ENCODE measurements at places on chromosomes 11 and 22.

GRCh38 chr11:30683176-30683575 is 97.0 kb upstream of the MPPED2 start:
- no peak for DNase-seq

DNA sequence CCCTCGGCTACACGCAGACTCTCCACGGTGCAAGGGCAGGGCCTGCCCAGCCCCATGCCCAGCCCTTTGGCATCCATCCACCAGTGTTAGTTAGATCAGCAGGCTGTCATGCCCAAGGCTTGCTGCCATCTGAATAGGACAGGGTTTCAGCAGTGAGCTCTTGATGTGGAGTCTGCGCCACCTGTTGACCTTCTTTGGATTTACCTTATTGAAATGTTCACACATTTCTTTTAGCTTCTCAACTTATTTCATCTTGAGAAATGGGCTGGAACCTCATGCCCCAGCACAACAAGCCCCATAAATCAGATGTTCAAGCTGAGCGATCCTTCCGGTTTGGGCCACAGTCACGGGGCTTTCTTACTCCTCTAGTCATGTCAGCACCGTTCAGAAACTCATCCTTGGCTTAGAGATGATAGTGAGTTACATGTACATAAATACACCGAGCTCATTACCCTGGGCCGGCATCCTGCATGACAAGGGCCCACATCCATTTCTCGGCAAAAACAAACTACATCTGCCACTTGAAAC is 61.7 kb downstream of the PARVB start:
- peak; percentile 86 for DNase-seq

DNA sequence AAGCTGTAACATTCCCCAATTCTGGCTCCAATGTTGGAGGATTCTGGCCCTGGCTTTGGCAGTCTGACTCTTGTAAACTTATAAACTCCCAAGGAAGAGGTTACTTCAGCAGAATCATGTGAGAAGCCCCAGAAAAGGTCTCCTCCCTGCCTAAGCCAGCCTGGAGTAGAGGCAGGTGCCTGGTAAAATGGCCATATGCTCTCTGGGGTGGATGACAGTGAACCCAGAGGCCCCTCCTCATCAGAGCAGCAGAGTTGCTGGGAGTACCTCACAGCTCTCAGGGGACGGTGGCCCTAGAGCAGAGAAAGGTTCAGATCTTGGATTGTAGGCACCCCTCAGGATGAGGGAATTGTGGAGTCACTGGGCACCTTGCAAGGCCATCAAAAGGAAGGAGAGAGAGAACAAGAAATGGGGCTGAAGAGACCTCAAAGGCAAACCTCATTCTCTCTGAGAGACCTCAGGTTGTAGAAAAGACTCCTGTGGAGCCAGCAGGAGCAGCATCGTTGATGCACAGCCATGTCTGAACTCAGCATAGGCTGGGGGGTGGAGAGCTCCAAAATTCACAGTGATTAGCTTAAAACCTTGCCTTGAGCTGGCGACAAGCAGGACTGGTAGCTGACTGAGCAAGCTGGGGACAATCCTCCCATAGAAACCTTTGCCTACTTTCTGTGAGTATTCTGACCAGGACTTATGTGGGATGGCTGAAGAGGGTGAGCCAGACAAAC is 4.9 kb upstream of the P2RY6 start:
- DNase-seq = no peak

DNA sequence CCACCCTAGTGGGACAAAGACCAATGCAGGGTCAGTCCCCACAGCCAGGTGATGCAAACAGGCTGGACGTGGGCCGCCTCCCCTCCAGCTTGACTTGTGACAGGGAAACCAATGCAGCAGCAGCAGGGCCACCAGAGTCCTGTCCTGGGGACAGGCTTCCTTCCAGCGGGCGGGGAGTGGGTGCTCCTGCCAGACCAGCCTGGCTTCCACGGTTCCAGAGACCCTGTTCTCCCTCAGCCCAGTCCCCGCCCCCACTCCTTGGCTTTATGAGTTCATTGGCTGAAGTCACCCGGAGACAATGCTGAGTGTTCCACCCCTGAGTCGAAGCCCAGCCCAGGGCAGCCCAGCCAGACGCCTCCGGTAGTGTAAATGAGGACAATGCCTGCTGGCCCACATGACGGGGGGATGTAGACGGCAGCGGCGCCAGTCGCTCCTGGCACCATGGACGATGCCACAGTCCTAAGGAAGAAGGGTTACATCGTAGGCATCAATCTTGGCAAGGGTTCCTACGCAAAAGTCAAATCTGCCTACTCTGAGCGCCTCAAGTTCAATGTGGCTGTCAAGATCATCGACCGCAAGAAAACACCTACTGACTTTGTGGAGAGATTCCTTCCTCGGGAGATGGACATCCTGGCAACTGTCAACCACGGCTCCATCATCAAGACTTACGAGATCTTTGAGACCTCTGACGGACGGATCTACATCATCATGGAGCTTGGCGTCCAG is at the start of gene TSSK2:
Gene TSSK2, plus strand, starts transcription at position 350 of the 726 bp plus-strand sequence. Its CDS starts 92 bp downstream, at position 442.
- DNase-seq = no peak

DNA sequence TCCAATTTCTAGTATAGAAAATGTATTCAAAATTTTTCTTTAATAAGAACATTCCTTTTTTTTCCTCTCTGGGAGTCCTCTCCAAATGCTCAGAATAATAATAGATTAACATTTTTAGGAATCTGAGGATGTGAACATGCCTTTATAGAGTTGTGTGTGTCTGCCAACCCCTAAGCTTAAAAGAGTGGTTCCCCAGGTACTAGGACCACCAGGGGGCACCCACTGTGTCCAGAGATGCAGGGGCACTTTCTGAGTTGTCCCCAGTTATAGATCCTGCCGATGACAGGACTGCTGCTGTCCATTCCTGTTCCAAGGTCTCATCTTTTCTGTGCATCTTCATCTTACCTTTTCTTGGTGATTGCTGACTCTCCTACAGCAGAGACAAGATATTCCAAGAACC is 27.0 kb upstream of the MICAL2 start:
- DNase-seq = peak; percentile 69

DNA sequence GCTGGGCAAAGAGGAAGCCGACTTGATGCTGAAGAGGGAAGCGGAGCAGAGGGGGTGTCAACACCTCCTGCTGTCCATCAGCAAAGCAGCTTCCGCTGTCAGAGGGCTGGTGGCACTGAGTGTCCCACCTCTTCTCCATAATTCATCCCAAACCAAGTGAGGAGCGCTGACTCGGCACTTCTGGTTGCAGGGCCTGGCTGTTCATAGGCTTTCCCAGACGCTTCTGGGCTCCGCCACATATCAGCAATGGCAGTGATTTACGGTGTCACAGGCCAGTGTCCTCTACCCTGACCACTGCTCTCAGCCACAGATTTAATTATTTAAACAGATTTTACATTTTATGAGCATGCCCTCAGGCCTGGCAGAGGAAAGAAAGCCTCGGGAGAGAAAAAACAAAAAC is 70.1 kb upstream of the TENM4 start:
- DNase-seq = no peak

DNA sequence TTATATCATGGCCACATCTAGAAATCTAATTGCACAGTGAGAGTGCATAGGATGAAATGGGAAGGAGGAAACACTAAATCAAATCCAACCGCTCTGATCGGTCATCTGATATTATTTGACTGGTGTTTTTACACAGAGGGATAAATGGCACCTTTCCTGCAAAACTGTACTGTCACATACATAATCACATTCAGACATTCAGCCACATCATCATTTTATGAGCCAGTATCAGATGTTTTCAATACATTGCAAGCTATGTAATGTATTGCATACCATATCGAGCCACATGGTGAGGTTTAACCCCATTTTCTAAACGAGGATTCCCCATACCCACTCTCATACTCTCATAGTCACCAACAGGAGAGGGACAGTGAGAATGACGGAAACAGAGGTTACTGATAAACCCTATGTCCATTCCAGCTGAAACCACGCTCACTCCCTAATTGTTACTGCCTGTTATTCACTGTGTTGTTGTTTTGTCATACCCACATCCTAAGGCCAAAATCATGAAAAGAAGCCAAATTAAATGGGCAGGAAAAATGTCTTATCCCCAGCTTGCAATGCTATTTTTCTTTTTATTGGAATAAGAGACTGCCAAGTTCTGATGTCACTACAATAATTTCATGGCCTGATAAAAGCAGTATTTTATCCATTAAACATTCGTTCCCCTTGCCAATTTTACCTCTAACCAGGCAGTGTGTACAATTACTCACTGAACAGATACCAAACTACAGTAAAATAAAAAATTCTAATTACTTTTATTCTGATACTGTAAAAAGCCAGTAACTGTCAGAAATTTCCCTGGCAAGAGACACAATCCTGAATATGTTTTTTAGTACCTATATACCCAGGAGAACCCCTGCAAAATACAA is 9.0 kb downstream of the CDON start:
- no peak for DNase-seq

DNA sequence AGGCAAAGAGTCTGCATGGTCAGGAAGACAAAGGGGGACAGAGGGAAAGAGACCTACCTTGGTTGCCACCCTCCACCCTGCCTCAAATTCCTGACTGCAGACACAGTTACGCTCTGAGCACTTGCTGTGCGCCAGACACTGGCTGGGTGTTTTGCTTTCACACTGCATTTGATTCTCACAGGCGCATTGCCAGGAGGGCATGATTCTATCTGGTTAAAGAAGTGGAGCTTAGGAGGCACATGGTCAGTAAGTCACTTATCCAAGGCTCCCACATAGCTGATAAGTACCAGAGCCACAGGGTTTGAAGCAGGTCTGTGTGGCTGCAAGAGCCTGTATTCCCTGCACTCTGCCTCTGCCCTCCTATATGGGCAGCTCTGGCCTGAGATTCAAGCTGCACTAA is 103.9 kb downstream of the TIMP3 start:
- DNase-seq = no peak

GRCh38 chr11:61973476-61974162 is 6.2 kb upstream of the FTH1 start:
- DNase-seq = peak; percentile 44

GRCh38 chr11:128731041-128731663 is 37.3 kb downstream of the FLI1 start:
- no peak for DNase-seq

DNA sequence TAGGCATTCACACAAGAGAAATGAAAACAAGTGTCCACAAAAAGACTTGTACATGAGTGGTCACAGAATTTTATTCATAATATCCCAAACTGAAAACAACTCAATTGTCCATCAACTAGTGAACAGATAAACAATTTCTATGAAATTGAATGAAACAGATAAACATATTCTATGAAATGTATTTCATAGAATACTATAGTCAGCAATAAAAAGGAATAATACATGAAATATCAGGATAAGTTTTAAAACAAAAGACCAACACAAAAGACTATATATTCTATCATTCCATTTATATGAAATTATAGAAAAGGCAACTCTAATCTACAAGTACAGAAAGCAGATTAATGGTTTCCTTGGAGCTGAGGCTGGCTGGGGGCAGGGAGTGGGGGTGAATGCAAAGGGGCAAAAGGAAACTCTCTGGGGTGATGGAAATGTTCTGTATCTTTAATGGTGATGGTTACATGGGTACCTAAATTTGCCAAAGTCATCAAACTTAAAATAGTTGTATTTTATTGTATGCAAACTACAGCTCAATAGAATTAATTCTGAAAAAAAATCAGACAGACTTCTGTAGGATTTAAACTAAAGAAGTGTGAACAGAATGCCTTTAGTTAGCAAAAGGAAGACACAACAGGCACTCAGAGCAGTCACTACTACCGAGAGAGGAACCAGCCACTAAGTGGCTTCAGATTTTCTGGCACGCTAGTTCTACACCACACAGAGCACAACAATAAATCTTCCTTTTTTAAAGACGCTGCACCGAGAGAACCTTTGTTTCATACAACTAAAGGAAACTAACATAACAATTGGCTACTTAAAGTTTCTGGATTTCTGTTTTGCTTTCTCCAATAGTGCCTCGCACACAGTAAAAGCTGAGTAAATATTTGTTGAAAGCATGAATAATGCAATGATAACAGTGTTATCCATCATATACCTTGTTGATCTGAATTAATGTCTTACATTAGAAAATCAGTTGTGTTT is 15.4 kb downstream of the CCDC34 start:
- no peak for DNase-seq

DNA sequence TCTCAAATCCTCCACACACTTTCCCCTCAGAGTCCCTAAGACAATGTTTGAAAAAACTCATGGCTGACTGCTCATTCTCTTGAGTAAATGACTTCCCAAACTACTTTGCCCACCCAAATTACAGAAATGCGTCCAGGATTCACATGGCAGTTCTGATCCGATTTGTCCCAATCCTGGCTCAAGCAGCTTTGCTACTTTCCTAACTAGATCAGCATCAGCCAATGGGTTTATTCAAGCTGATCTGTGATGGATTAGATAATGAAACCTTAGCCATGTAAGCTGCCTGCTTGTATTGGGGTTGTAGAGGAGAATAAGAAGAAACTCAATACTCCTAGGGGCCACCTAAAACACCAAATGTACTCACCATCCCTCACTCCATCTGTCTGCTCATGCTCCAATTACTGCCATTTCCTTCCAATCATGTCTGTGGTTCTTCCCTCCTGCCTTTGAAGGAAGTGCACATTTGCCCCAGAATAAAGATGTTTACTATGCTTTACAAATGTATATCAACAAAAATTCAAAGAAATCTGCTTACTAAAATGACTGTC is 6.9 kb downstream of the RBFOX2 start:
- DNase-seq = no peak

GRCh38 chr11:115959081-115959486 is 454.9 kb upstream of the CADM1 start:
- DNase-seq = no peak

DNA sequence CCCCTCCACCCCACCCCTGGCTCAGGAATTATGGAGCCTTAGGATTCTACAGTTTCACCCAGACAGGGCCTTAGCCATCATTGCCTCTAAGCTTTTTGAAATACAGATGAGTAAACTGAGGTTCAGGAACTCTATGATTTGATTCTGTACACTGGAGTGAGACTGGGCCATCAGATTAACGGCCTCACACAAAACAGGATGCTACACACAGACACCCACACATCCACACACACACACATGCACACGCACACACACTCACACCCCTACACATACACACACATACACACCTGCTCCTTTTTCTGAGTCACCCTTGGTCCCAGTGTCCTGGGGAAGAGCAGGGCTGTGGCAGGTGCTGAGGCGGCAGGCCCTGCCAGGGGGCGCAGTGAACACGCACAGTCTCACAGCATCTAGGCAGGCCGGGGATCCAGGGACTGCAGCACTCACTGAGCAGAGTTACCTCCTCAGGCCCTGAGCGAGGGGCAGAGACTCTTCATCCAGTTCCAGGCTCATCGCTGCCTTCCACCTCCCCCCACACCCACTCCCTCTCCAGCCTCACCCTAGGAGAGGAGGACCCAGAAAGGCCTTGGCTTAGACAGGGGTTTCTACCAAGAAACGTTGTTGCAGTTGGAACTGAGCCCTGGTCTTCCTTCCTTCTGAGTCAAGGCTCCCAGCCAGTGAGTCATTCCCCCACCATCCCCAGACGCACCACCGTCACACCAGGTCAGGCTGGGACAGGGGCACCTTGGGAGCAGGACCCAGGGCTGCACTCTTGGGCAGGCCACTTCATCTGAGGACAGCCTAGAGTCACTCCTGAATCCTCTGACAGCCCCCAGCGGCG is 89.8 kb upstream of the PARVA start:
- no peak for DNase-seq

DNA sequence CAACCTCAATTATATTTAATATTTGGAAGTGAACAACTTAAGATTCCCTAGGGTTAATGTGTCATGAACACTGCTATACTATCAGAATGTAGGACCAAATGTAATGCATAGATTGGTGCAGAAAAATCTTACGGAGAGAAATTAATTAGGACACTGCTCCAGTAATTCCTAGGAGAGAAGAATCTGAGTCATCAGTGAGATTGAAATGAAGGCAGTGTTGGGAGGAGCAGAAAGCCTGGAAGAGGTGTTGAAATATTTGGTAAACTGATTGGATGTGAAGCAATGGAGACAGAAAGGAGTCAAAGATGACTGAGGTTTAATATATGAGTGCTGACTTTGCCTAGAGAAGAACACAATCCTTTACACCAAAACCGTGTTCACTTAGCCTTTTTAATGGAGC is 836.0 kb downstream of the FAM181B start:
- DNase-seq = no peak

Measured in hematopoietic multipotent progenitor cell treated with erythropoietin and hydrocortisone succinate and interleukin-3 and kit ligand, for 17 days (in vitro differentiated cells).